Femur (tissue), 1 donor: ENCODE measurements at places on chromosomes 16 and 17.

DNA sequence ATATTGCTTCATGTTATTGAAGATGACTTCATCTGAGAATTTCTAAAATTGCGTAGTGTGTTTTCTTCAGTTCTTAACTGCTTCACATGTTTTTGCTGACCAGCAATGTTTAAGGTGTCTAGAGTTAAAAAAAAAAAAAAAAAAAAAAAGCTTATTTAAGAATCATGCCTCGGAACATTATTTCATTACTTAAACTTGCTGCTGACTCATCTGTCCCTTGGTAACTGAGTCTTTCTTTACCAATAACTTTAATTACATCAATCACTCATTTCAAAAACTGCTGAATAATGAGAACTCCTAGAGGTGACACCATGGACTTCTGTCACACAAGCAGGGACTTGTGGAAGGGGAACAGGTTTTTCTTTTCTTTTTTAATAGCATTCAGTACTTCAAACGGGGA, 16.2 kb downstream of the IRX5 start:
- no peak for DNase-seq

DNA sequence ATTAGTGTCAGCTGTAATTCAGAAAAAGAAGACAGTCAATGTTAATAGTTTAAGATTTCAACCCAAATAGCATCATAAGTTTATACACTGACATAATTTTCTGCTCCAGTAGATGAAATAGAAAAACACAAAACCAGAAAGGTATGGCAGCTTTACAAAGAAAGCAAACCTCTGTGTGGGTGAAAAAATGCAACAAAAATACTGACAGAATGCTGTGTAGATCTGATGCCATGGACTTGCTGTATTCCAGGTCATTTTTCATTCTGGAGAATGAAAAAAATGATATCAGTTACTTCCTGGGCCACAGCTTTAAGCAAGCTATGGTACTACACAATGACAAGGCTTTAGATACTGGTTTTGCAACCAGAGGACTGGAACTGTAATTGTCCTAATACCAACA, 116.0 kb downstream of the MAP2K4 start:
- no peak for DNase-seq

DNA sequence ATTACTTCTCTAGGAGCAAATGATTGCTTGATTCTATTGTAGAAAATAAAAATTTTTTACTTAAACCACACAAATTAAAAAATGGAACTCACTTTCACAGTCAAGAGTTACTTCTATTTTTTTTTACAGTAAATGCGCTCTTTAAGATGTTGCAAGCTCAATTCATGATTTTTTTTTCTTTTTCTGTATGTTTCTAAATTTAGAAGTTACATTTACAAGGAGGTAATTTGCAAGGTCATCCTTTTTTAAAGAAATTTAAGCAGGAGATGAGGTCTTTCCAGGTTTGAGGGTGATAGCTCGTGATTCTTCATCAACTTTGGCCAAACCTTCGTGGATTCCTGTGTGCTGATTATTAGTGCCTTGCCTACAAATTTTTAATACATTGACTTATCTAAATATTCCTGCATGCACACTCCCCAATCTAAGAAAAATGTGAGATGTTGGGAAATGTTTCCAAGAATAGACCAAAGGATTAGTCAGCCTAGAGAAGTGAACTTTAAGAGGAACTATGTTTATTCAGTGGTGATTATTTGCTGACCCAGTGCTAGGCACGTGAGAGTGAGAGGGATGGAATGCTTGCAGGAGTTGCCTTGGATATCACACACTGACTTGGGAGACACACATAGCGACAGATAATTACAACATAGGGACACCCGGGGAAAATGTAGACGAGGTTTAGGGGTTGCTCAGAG, 429.8 kb downstream of the MAF start:
- DNase-seq: no peak

DNA sequence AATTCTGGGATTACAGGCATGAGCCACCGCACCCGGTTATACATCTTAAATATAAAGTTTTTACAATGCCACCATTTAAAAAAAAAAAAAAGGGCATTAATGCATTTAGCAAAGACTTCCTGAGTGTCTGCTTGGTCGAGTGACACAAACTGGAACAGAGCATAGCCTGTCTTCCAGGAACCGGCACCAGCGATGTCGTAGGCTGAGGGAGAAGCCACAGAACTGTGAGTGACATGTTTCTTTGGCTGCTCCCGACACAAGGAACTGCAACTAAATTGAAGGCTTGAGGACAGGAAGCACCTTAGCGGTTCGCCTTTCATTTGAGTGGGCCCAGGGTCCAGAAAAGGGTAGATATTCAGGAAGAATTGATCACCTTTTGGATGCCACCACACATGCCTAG, 717.8 kb downstream of the MAF start:
- DNase-seq: no peak

DNA sequence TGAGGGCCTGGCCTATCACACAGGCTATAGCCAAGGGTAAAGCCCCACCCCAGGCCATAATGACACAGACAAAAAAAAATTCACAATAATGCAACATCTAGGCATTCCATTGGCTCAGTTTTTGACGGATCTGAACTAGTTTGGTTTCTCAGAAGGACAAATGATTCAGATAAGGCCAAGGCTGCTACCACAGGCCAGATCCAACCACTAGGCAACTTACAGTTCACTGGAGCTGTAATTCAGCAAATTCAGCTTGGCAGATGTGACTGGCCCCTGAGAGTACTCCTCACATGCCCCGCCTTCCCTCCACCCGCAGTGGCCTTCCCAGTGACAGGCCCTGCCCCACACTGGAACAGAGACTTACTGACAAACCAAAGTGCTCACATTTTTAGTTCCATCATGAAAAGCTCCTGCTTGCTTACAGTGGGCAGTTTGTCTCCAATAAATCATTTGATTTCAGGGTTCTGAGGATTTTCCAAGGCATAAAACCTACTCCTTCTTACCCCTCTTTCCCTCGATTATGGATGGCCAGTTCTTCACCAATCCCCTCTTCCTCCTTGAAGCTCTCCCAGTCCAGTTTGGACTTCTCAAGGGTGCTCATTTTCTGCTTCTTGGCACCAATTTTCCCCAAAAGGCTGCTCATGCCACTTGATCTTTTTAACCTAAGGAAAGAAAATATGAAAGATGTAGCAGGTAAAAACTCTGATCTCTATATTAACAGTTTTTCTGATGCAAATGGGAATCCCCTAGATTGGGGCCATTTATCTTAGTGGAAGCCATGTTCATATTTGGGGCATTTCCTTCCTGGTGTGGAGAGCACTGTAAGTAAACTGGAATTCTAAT, 53.3 kb upstream of the BCAR1 start:
- peak; percentile 53 for DNase-seq

DNA sequence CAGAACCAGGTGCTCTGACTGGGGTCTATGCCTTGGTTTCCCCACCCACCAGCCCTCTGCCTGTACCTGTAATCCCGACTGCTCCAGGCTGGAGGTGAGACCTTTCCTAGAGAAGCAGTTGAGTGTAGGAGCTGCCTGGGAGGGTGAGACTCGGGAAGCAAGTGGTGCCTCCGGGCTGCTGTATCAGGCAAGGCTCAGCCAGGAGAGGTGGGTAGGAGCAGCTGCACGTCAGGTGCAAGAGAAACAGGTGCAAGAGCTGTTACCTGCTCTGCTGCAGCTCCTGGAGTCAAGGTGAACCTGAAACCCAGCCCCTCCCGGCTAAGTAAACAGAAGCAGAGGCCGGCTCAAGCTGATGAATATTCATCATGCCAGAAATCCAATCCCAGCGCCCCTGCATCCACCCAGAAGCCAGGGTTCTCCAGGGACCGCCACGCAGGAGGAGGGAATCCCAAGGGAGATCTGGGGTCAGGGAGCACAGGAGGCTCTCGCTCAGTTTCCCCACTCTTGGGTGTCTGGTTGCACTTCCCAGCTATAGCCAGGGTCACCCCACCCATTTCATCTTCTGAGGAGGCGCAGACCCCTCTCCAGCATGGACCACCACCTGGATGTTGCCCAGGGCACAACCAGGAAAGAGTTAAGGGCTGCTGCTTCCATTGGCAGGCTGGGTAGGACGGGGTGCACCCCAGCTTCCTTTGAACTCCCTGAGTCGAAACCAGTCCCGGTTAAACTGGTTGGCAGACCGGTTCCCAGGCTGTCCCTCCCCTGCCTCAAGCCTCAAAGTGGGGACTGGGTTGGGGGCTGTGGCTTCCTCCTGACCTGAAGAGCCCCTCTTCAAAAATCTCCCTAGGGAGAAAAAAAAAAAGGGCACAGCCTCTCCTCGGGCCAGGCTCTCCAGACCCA, at the start of gene PRR15L:
PRR15L (minus strand) TSS at position 293 of the 900 bp plus-strand sequence. CDS start 4,649 bp downstream, outside the sequence.
- DNase-seq: no peak
